ENCODE measurements at places on chromosomes 1 and 21.

- no peak for DNase-seq
- peaks cover 60% of the 10 kb centered on the region for H3K27me3 ChIP-seq
- H3K4me1 ChIP-seq = peaks cover 48% of the 10 kb centered on the region
- H3K36me3 ChIP-seq = no peaks in the 10 kb centered on the region
Measured at GRCh38 chr1:50417507-50417906, 5.7 kb downstream of the DMRTA2 start.

DNA sequence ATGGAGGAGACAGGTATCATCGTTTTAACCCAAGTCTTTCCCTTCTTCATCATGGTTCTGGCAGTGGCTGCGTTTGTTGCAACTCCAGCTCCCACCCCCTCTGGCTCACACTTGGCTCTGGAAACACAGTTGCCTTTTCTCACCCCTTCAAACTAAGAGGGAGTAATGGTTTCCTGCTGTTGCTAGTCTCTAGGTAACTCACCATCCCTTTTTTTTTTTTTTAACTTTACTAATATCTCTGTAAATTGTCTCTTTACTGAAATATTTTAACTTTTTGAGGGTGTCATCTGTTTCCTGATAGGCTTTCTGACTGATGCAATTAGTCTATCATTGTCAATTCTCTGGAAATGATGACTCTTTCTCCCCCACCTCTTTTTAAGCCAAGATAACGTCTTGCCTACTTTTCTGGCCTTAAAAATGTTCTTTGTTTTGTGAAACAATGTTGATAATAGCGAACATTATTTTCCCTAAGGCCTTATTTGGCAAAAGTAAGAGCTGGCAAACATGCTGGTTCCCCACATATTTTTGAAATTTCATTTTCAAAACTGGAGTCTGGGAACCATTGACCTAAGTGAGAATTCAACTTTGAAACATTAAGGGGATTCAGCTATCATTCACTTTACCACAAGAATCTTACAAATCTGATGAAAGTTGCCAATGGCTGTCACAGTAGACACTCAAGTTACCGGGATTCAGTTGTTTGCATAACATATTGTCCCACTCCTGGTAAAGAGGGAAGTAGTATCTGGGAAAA is 85.3 kb downstream of the LEPR start:
- no peaks in the 10 kb centered on the region for H3K27me3 ChIP-seq
- no peaks in the 10 kb centered on the region for H3K4me1 ChIP-seq
- H3K36me3 ChIP-seq = no peaks in the 10 kb centered on the region
- H3K4me3 ChIP-seq = no peak overlapping the region
- no peak overlapping the region for H3K27ac ChIP-seq

- H3K4me3 ChIP-seq = no peak overlapping the region
- H3K27ac ChIP-seq = no peak overlapping the region
- DNase-seq = no peak
- H3K4me1 ChIP-seq = peaks cover 25% of the 10 kb centered on the region
- no peaks in the 10 kb centered on the region for H3K36me3 ChIP-seq
Measured at GRCh38 chr1:156423422-156424352, 54.7 kb downstream of the RHBG start.

GRCh38 chr1:58312461-58312860 is 234.1 kb downstream of the OMA1 start:
- no peak overlapping the region for H3K27ac ChIP-seq
- H3K4me1 ChIP-seq = no peaks in the 10 kb centered on the region
- no peak overlapping the region for H3K4me3 ChIP-seq
- no peaks in the 10 kb centered on the region for H3K36me3 ChIP-seq

DNA sequence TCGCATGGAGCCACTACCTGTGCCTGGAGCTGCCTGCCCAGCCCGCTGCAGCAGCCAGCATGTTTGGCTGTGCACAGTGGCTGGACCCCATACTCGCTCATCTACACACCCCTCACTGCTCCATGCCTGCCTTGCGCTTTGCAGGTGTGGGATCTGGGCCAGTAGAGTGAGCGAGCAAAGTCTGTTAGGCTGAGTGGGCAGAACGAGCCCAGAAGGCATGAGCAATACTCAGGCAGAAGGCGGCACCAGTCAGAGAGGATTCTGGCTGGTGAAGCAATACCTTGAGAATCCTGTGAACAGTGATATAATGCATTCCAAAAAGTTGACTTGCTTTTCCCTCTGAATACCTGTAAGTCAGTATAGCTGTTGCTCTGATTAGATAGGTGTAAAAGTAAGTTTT is 816.4 kb downstream of the KCNT2 start:
- H3K4me3 ChIP-seq = no peak overlapping the region
- no peak for DNase-seq
- H3K4me1 ChIP-seq = no peaks in the 10 kb centered on the region
- H3K36me3 ChIP-seq = no peaks in the 10 kb centered on the region
